Activated CD8-positive, alpha-beta memory T cell treated with anti-CD3 and anti-CD28 coated beads for 4 hours (primary cell): ENCODE measurements at places on chromosomes 1 and 21.

DNA sequence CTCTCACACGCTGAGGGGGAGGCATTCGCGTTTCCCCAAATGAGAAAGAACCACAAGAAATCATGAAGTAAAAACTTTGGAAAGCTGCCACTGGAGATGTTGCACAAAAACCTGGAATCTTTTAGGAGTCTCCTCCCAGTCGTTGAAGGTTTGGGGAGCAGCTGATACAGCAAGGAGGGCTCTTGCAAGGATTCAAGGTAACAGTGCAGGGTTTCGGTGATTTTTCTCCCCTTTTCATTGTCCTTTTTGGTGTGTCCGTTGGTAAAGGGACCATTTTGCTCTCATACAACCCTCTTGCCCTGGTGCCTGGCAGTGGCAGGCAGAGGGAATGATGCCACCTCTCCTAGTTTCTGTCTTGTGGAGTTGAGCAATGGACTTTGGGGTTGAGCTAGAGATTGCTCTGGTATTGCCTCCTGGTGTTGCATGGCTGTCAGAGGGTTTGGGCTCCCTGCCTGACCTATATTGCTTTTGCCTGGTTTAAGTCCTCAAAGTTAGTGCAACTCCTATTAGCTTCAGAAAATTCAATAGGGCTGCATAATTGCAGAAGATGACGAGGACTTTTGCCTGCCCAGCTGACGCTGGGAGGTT lies 872 bp downstream of the BRINP2 start:
- DNase-seq: no peak

- no peak for DNase-seq
Measured at GRCh38 chr1:19869929-19870328, 12.3 kb upstream of the OTUD3 start.

DNA sequence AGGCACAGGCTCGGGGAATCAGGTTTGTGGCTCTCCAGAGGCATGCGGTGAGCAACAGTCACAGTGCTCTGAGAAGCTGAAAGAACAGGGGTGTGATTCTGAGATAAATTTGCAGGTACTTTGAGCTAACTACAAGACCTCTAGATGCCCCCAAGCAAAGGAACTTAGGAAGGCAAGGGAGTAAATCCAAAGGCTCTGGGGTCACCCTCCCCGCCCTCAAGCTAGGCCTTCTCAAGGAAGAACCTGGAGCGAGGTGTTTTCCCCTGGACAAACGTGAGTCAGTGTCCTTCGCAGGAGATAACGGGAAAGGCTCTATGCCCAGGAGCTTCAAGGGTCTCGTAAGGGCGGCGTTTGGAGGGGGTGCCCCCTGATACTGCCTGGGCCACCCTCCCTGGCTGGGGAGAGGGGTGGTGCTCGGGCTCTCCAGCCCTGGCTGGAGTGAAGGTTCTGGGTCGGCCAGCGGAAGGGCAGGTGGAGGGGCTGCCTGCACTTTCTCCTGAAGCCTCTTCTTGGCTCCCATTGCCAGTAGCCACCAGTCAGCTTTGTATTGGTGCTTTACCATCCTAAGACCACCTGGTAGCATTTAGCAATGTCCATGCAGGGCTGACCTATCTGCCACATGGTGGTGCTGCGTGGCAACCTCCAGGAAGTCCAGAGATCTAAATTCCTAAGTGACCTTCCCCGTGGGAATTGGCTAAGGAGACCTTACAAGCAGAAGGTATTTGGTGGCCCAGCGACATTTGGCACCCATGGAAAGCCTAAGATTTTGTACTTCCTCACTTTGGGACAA lies 44.0 kb downstream of the GPR161 start:
- no peak for DNase-seq

GRCh38 chr1:225644666-225645065 lies 8.3 kb downstream of the ENAH start:
- no peak for DNase-seq

DNA sequence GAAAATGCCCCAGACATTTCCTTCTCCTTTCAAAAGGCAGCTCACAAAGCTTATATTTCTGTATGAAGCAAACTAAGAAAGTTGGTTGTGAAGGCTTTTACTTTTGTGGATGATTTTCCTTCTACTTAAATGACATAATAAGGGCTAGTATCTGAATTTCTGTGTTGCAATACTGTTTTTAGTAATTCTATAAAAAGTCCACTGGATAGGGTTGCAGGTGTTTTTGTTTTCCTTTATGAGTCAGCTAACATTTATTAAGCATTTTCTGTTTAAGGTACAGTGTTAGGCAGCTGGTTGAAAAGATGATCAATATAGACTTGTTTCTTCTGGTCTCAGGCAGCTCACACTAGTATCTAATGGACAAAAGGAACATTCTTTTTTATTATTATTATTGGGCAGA lies 722.2 kb downstream of the RWDD3 start:
- DNase-seq: no peak

GRCh38 chr1:98903261-98903660 lies 101.4 kb downstream of the PLPPR5 start:
- no peak for DNase-seq

DNA sequence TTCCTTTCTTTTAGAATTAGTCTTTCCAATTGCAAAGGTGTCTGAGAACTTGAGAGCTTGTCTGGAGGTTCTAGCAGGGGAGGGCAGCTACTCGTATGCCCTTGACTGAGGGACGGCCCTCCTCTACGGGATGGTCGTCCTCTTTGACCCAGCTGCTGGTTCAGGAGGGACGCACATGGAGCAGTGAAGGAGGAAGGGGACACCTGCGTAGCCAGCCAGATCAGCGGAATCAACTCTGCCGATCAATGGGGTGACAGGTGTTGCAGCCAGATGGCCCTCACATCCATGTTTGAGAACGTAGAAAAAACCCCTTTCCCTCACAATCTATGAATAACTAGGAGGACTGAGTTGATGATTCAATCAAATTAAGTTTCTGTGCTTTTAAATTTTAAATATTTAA lies 15.7 kb upstream of the A3GALT2 start:
- no peak for DNase-seq

GRCh38 chr1:182126272-182126800 lies 64.8 kb upstream of the ZNF648 start:
- DNase-seq: no peak

DNA sequence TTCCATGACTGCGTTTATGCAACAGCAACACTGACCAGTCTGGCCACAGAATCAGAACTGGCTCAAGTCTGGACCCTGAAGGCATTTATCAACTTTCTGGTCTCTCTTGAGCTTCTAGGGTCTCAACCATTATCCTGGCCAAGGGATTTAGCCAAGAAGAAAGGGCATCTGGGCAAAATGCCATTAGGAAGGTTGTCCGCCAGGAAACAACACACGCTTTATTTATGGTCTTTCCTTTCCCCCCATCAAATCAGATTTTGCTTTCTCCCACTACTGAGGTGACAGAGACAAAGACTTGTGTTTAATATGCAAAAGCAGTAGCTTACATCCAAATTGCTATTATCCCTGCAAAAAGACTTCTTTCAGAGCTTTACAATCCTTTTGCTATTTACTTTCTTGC lies 81.6 kb upstream of the PPP2R5A start:
- DNase-seq: no peak

DNA sequence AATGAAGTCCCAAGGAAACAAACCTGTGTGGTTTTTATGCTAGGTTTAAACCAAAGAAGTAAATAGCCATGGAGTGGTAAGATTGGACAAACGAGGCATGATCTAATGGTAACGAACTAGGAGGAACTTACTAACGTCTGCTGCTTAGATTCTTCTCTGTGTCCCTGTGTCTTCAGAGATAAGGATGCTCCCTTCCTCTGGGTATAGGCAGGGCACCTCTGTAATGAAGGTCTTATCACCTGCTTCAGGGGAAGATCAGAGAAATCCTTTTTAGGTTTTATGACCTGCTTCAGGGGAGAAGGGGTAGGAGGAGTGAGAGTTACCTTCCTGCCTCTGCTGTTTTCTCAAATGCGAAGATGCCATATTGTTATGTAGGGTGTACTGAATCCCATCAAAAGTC lies 214.9 kb upstream of the L1TD1 start:
- no peak for DNase-seq
